ENCODE measurements at places on chromosomes 7 and 10.

DNA sequence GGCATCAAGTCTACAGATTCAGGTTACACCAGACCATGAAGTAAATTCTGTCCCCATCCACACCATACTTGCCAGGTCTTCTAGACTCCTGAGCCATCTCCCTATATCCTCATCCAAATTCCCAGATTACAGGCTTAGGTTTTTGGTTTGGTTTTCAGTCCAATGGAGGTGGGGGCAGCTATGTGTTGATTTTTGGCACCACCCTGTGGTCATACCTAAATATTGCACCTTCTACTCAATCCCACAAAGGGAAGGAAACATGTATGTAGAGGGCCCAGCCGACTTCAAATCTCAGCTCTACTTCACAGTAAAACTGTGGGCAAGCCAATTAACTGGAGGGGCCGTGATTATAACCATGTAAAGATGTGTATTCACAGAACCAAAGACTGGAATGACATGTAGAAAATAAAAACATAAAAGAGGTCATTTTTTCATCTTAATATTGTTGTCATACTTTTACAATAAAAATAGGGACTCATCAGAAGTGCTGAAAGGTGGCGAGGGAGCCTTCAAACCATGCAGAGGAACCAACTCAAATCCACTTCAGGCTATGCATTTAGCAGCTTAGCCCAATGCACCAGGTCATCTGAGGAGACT is 19.8 kb downstream of the ERCC6 start:
- DNase-seq = no peak

DNA sequence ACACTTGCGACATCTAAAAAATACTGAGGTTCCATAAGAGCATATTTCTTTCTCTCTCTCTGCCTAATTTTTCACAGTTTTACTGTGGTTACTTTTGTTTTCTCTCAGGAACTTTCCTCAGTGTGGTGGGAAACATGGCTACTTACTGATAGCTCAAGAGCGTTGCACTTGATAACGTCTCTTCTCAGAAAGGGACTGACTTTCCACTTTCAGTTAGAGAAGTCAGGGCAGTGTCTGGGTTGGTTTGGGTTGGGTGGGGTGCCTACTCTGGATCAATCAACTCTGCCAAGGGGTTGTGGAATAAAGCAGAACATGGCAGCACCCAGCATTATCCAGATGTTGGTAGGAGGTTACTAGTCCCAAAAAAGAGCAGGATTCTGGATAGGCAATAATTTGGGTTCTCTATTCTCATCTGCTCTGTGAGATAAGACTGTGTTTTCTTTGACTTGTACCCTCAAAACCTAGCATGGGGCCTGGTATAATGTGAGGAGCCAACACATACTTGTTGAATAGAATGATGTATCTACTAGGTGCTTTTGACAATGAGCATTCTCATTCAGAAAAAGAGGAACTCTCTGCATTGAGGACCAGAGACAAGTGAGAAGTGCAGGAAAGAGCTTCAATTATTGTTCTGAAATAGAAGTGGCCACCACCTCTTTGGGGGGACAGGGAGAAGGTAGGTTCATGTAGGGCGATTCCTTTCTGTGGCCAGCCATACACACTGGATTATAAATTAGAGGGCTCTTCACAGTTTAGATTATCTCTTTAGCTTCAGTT is 315.7 kb downstream of the REEP3 start:
- no peak for DNase-seq

GRCh38 chr10:5776136-5776880 is 36.9 kb downstream of the GDI2 start:
- DNase-seq = no peak

- no peak for DNase-seq
Observed at GRCh38 chr7:128041203-128041602, 10.0 kb upstream of the LRRC4 start.

DNA sequence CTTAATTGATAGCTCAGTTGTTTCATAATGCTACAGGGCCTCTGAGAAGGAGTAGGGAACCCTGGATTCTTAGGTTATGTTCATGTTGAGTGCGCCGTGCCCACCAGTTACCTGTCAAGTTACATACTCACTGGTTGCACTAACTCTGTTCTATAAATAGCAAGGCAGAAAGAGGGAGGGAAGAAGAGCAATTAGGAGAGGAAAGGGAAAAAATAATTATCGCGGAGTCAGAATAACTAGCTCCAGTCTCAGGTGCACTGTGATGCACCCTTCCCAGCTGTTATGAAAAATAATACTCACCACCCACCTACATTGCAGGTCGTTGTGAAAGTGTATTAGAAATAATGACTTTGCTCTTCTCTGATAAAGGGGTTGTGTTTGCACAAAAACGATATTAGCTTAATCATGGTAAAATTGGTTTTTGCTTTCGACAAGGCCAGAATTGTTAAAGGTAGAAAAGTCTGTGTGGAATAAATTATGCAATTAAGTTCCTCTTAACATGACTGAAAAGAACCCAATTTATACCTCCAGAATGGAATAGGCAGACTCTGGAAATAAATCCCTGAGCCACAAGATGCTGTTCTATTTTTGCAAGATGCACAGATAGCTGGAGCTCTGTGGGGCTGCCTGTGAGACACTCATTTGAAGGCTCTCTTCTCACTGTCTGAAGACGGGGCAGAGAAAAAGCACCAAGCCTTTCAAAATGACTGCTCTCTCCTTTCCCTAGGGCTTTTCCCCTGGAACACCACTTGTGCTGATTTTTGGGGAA is 137.6 kb upstream of the PITRM1 start:
- DNase-seq = no peak

GRCh38 chr10:113033991-113034390 is 83.9 kb downstream of the TCF7L2 start:
- DNase-seq = no peak

DNA sequence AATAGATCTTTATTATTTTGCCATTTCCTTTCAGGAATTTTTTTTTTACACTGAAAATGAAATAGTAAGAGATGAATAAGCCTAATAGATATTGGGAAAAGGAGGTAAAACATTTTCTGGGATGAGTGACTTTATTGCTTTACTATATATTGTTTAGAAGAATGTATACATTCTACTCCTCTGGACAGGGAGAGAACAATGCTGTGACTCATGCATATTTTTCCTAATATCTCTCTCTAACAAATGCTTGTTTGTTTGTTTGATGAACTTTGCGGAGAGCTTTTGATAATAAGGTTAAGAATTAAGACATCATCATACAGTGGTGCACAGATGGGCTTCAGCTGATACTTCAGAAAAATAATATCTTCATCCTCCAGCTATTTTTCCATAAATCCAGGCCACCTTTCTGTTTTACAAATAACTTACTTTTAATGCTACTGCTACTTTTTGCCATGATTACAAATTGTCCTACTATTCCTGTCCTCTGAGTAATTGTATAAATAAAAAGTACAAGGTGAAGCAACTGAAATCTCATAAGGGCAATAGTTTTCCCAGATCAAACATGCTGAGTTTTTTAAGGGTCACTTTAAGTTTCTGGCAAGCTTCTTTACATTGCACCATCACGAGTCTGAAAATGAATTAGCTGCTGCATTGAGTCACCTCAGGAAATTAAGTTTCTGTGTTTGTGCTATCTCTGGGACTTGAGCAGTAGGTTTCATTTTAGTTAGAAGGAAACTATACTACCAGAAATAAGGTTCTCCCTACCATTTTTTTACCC is 207.3 kb upstream of the POT1 start:
- no peak for DNase-seq

GRCh38 chr7:91553410-91553895 is 289.2 kb downstream of the FZD1 start:
- DNase-seq = no peak
